ENCODE measurements at places on chromosomes 6 and 20.

GRCh38 chr6:53960311-53960710 is 150.9 kb upstream of the MLIP start:
- no peak for DNase-seq

DNA sequence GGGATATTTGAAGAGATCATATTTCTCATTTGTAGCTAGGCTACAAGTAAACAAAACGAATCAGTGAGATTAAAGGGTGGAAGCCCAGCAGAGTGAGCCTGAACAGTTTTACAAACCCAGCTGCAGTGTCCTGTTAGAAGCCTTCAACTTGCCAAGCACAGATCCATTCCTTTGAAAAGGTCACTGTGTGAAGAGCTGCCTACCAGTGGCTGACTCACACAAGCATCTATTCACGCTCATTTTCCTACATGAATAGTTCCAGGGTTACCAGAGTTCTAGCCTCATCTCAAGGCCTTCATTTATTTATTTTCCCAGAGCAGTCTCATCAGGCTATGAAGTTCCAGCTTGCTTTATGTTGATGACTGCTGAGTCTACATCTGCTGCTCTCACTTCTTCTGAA is 25.7 kb upstream of the MLIP start:
- peak; percentile 11 for DNase-seq

- no peak for DNase-seq
These were observed 95.6 kb downstream of the RAMACL start for GRCh38 chr6:166490671-166491500.

GRCh38 chr6:132322398-132322797 is 78.9 kb downstream of the MOXD1 start:
- DNase-seq = no peak

DNA sequence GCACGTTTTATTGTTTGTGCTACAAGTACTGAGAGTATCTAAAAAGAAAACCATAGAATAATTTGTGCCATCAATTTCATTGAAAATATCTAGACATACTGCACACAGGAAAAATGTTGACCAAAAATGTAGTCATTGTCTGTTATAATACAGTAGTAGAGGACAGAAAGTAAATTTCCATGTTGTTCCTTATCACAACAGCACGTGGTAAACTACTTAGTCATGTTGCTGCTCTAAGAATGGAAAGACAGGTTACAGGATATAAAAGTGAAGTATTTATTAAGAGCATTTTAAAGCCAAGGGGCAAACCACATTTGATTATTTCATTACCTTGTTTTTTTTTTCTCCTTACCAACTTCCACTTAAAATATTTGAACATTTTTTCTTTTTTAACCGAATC is 89.0 kb upstream of the CEP85L start:
- DNase-seq = no peak

GRCh38 chr20:61908057-61909026 is 157.3 kb downstream of the TAF4 start:
- no peak for DNase-seq

DNA sequence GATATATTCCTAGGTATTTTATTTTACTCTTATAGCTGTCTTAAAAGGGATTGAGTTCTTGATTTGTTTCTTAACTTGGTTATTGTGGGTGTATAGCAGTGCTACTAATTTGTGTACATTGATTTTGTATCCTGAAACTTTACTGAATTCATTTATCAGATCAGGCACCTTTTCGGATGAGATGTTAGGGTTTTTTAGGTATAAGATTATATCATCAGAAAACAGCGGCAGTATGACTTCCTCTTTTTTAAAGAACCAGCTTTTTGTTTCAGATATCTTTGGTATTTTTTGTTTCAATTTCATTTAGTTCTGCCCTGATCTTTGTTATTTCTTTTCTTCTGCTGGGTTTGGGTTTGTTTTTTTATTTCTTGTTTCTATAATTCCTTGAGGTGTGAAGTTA is 382.4 kb upstream of the ADGRB3 start:
- no peak for DNase-seq

DNA sequence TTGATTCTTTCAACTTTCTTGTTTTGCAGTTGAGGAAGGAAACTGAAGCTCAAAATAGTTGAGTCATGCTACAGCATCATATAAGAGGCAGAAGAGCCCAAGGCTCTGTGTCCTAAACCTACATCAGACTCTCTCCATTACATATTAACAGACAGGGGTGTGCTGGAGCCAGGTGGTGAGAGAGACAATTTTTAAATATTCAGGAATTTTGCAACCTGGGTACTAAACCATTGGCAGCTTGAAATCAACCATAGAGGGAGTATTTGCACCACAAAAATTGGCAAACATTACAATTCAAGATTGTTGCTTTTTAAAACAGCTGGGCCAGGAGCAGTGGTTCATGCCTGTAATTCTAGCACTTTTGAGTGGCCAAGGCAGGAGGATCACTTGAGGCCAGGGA is 65.8 kb upstream of the SOX4 start:
- DNase-seq = no peak

- DNase-seq = no peak
These were observed 157.0 kb upstream of the SGK1 start for GRCh38 chr6:134474955-134475354.

- DNase-seq = no peak
These were observed 62.0 kb downstream of the SYNE1 start for GRCh38 chr6:152575161-152575560.

GRCh38 chr6:28742668-28743270 is 181.0 kb downstream of the TRIM27 start:
- DNase-seq = peak; percentile 36

DNA sequence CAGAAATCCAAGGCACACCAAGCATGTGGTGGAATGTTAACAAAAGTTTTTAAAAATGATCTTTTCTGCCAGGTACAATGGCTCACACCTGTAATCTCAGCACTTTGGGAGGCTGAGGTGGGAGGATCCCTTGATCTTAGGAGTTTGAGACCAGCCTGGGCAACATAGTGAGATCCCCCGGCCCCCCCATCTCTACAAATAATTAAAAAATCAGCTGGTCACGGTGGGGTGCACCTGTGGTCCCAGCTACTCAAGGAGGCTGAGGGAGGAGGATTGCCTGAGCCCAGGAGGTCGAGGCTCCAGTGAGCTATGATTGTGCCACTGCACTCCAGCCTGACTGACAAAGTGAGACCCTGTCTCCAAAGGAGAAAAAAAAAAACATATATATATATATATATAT is 8.0 kb downstream of the RIPK1 start:
- DNase-seq = no peak

DNA sequence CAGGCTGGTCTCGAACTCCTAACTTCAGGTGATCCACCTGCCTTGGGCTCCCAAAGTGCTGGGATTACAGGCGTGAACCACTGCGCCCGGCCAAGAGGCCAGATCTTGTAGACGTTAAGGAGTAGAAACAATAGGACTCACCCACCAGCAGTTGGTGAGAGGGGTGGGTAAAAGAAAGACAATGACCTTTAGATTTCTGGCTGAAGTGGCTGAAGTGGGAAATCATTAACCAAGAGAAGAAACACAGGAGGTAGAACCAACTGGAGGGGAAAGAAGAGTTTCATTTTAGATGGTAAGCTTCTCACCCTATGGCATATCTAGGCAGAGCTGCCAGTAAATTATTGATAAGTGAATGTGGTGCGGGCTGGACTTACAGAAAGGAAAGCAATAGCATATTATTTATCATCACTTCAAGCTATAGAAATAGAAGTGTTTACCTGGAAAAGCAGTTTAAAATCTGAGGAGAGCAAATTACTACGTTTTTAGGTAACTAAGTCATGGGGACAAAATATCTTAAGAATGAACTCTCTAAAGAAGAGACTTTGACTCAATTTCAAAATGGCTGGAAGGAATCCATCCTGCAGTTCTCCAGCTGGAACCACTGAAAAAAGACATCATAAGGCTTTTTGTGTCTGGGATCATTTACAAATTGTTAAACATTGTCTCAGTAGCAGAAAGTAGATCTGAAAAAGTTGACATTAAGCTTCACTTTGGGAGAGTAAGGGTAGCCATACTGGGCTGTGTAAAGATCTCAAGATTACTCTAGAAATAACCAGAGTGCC is 109.6 kb downstream of the ALDH8A1 start:
- no peak for DNase-seq

GRCh38 chr6:132261354-132261753 is 139.9 kb downstream of the MOXD1 start:
- DNase-seq = no peak

- DNase-seq = no peak
These were observed 129.0 kb downstream of the EDN3 start for GRCh38 chr20:59429396-59429795.

GRCh38 chr20:61118429-61119224 is 133.4 kb upstream of the CDH4 start:
- DNase-seq = no peak

DNA sequence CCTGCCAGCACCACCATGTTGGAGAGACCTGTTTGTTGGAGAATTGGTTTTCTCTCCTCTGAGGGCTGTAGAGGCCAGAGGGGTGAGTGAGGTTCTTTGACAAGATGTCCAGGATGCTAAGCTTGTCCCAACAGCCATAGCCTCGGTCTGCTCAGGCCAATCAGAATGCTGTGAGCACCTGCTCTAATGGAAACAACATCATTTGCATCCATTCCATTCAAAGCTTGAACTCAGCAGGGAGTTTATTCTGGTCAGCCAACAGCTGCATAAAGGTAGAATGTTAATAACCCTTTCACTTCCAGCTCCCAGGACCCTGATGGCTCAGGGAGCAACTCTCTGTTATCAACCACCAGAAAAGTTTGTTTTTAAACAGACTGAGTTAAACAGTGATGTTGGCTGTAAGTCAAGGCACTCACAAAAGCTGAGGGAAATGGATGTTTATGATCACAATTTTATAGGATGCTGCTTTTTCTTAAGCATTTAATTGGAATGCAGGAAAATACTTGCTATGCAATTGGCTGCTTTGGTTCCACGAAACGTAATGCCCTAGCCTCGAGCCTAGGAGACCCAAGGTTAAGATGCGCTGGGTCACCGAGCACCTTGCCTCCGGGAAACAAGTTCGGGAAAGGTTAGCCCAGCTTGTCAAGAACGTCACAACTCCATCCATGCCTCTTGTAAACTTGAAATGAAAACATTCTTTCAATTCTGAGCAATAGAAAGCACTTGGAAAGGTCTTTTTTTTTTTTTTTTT is 155.2 kb downstream of the NFATC2 start:
- no peak for DNase-seq

DNA sequence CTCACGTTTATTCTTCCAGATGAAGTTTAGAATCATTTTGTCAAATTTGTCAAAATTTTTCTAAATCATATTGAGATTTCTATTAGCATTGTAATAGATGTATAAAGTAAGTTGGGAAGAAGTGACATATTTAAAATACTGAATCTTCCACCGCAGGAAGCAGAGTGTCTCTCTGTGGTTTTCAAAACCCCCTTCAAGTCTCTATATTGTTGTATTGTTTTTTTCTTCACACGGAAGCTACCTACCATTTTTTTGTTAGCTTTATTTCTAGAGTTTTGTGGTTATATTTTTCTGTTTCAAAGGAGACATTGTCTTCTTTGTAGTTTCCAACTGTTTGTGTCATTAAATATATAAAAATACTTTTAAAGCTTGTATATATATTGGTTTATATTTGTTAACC is 188.6 kb downstream of the ZDHHC14 start:
- DNase-seq = no peak

DNA sequence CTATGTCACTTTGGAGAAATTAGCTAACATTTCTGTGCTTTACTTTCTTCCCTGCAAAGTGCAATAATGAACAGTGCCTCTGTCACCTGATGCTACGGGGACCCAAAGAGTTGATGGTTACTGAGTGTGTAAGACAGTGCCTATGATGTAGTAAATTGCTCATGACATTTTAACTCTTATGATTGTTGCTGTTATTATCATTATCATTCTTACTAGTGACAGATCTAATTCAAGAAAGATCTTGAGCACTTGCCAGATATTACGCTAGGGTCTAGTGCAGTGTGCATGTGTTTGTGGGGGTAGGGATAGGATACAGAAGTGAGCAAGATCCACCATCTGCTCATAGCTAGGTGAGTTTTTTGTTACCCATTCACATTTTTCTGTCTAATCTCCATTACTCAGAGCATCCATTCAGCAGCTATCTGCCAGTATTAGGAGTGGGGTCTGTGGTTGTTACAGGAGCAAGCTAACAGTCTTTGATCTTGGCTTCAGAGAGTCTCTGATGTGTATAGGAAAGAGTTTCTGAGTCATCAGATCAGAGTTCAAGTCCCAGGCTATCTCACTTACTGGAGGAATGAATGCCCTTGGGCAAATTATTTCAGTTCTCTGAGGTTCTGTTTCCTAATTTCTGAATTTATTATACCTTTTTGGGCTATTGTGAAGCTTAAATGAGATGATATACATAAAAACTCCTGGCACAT is 33.1 kb upstream of the DAAM2 start:
- DNase-seq = no peak

DNA sequence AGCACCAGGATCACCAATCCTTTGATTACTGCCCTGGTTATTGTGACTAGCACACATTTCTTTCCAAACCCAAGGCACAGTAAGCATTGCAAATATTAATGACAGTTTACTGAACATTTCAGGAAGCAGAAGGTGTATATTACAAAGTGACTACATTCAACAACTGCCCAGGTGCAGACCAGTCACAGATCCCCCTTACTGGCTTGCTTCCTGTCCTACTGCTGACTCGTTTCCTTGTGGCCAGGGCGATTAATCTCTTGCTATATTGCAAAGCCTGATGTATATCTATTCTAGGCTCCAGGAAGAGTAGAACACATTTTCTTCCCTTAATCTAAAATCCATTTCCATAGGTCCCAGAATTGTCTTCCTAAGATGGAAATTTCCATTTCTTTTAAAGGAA is 77.2 kb upstream of the EPHA7 start:
- no peak for DNase-seq

DNA sequence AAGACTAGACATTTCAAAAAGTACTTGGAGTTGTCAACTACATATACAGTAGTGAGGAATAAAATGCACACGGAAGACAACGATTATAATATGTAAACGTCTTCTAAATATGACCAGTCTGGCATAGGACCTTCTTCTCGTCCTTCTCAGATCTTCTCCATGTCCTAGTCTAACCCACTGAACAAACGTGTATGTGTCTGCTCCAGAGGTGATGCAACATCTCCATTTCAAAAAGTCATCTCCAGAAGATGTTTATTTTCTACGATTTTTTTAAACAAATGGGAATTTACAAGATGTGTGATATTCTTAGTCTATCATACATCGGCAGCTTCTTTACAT is 89.9 kb downstream of the GPX5 start:
- no peak for DNase-seq

DNA sequence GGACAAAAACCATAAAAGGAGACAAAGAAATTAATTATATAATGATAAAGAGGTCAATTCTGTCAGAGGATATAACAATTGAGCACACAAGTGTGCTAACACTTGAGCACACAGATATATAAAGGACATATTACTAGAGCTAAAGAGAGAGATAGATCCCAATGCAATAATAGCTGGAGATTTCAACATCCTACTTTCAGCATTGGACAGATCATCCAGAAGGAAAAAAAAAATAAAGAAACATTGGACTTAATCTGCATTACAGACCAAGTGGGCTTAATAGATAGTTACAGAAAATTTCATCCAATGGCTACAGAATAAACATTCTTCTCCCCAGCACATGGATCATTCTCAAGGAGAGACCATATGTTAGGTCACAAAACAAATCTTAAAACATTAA is 9.9 kb downstream of the VNN1 start:
- DNase-seq = no peak

- DNase-seq = no peak
These were observed 57.1 kb upstream of the GJE1 start for GRCh38 chr6:142075516-142076101.

GRCh38 chr6:156942266-156942665 is 165.1 kb downstream of the ARID1B start:
- DNase-seq = no peak

Measured in NCI-H446 treated with DMSO at 0.1 percent for 48 hours (cell line).